ENCODE measurements at places on chromosomes 7 and 10.

DNA sequence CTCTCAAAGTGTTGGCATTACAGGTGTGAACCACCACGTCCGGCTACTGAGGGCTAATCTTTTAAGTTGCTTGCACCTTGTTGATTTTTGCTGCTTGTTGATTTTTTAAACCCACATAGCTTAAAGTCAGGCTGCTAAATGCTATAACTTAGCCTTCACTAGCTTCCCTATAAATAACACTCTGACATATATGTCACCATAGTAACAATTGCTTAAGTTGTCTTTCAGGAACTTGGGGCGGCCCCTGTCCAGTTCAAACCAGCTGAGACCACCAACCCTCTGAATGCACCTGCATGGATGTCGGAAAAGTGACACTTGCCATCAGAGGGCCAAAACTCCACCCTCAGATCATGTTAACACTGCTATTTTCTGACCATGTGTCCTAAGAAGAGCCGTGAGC is 47.3 kb downstream of the ST8SIA6 start:
- no peak for DNase-seq

GRCh38 chr7:146876411-146876810 is 759.8 kb downstream of the CNTNAP2 start:
- DNase-seq = no peak

DNA sequence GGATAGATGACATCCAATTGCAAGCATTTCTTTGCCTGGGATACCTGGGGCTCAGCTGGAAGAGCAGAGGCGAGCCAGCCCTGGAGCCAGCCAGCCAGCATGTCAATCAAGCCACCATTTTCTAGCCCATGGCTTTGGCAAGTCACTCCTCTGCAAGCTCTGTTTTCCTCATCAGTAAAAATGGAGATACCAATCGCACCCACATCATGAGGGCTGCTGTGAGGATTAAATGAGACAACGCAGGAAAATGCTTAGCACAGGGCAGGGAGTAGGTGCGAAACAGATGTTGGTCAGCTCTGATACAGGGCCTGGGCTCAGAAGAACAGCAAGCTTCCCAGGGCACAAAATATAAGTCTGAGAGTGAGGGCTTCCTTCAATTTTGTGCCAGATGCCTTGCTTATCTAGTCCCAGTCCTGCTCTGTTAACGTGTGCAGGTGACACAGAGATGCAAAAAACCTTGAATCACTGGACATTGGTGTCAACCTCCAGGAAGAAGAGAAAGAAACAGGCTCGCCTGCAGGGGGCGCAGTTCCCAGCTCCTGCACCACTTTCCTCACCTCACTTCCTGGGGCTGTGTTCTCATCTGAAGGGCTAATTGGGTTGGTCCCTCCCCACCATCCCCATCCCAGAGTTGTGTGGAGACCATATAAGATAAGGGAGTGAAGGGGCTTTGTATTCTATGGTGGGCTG is 72.8 kb upstream of the CACUL1 start:
- DNase-seq = no peak

DNA sequence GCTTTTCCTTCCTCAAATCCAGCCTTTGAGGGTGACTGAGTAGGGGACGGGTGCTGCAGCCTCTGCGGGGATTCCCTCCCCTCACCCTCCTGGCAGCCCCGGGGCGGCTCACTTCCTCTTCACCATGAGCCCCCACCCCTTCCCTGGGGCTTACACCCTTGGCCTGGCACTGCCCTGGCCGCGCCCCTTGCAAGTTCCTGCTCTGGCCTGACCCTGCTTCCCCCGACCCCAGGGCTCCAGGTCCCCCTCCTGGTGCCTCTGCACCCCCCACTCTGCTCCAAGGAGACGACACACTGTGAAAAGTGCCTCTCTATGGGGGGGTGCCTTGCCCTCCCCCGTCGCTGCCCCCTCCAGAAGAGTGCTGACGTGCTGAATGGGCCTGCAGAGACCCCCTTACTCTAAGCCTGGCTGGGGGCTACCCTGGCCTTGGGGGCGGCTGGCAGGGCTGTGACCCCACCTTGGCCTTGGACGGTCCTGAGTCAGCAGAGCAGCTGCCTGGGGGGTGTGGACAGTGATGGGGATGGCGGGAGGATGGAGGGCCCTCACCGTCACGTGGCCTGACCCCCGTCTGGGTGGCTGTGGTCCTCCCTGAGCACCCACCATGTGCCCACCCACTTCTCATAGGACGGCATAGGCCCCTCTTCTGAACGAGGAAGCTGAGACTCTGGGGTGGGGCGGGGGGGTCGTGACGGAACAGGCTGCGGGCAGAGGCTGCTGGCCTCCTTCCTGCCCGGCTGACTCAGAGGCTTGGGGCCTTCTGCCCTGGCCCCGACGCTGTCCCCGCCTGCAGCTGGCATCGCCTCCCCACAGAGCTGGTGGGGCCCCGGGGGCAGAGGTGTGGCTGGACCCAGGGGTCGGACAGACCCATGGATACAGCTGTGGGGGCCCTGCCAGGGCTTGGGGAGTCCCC is 9.8 kb downstream of the LFNG start:
- peak; percentile 87 for DNase-seq

- DNase-seq = peak; percentile 45
Observed at GRCh38 chr7:129924602-129925001, 28.2 kb downstream of the UBE2H start.

- no peak for DNase-seq
Observed at GRCh38 chr10:68861253-68861652, 33.9 kb downstream of the STOX1 start.

GRCh38 chr10:11297136-11297535 is 279.5 kb downstream of the CELF2 start:
- DNase-seq = no peak

Measured in germinal center (tissue), 1 donor.